NCI-H526 (cell line): ENCODE measurements at places on chromosomes 4 and X.

DNA sequence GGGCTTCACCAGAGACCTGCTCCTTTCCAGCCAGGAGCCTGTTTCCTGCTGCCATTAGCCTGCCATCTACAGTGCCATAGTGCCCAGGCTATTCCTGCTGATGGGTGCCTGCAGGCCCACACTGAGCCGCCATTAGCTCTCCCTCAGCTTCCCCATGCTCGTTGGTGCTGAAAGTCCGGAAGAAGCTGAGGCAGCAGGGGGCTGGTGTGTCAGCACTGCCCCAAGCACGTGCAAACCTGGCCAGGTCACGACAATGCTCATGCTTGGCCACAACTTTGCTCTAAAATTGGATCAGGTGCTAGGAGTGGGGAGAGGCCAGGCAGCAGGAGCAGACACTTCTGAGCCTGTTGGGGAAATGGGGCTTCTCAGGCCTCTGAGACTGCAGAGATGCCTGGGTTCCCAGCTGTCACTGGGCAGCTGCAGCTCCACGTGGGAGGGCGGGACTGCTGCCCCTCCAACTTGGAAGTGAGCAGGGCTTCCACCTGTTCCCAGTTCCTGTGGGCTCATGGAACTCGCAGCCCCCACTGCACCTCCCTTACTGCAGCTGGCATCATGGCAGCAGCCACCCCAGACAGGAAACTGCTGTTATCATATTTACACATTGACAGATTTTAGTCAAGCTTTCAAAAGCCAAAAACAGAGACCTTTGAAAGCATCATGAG, 913.9 kb downstream of the FSTL5 start:
- no peak for DNase-seq

DNA sequence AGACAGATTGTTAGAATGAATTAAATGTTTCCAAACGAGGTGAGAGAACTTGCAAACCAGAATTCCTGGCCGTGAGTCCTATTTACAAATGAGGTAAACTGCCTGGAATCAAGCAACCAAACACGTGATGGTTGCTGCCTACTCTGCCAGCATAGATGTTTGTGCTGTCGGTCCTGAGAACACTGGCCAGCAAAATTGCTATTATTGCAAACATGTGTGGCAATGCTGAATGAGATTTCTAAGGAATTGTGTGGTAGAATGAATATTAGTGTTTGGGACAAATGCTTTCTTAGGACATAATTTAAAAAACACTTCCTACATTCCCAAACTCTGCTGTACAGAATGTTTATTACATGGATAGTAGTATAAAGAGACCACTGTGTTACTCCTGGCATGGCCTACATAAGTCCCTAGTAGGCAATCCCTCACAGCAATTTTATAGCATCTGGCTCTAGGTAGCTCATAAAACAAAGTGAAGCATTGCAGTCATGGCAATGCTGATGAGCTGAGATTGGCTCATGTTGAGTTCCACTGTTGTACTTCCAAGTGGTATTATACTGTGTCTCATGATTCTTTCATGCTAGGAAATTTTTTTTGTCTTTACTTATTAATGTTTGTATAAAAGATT, 605.2 kb upstream of the EPHA5 start:
- DNase-seq, result no peak

DNA sequence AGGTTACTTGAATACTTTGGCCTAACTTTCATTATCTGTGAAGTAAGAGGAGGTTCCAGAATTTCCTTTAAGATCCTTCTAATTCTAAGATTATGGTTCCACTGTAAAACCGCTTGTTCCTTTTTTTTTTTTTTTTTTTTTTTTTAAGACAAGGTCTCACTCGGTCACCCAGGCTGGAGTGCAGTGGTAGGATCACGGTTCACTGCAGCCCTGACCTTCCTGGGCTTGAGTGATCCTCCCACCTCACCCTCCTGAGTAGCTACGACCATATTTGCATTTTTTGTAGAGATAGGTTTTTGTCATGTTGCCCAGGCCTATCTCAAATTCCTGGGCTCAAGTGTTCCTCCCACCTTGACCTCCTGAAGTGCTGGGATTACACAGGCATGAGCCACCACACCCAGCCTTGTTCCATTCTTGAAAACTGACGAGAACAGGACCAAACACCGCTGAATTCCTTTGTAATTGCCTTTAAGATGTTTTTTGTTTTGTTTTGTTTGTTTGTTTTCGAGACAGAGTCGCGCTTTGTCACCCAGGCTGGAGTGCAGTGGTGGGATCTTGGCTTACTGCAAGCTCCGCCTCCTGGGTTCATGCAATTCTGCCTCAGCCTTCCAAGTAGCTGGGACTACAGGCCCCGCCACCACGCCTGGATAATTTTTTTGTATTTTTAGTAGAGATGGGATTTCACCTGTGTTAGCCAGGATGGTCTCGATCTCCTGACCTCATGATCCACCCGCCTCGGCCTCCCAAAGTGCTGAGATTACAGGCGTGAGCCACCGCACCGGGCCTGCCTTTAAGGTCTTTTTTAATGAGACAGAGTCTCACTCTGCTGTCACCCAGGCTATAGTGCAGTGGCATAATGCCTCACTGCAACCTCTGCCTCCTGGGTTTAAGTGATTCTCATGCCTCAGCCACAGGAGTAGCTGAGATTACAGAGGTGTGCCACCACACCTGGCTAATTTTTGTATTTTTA, 6.8 kb downstream of the PDS5A start:
- DNase-seq, result no peak

DNA sequence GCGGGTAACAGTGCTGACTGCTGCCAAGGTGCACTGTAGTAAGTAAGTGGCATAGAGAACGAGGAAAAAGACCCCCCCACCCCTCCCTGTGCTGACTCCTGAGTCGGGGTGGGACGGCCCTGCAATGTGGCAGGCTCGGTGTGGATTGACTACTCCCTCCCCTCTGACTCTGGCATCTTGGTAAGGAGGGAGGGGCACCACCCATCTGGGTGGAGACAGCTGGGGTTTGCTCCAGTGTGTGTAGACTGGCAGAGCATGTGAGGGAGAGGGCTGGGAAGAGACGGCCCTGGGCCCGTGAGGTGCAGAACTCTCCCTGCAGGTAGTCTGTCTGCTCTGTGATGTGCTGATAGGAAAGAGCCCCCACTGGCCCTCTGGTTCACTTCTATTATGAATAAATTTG, 31.0 kb downstream of the NSG1 start:
- no peak for DNase-seq

GRCh38 chr4:4856071-4857000, 3.1 kb upstream of the MSX1 start:
- DNase-seq, result peak; percentile 39

DNA sequence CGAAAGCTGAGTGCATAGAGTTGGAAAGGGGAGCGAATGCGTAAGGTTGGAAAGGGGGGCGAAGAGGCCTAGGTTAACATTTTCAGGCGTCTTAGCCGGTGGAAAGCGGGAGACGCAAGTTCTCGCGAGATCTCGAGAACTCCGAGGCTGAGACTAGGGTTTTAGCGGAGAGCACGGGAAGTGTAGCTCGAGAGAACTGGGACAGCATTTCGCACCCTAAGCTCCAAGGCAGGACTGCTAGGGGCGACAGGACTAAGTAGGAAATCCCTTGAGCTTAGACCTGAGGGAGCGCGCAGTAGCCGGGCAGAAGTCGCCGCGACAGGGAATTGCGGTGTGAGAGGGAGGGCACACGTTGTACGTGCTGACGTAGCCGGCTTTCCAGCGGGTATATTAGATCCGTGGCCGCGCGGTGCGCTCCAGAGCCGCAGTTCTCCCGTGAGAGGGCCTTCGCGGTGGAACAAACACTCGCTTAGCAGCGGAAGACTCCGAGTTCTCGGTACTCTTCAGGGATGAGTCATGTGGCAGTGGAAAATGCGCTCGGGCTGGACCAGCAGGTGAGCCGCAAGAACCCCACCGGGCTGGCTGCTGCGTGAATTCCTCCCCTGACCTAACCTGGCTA, at the start of gene DDX3X:
Gene DDX3X, plus strand, starts transcription at position 419 of the 619 bp plus-strand sequence. Its CDS starts 91 bp downstream, at position 510.
- peak; percentile 94 for DNase-seq

DNA sequence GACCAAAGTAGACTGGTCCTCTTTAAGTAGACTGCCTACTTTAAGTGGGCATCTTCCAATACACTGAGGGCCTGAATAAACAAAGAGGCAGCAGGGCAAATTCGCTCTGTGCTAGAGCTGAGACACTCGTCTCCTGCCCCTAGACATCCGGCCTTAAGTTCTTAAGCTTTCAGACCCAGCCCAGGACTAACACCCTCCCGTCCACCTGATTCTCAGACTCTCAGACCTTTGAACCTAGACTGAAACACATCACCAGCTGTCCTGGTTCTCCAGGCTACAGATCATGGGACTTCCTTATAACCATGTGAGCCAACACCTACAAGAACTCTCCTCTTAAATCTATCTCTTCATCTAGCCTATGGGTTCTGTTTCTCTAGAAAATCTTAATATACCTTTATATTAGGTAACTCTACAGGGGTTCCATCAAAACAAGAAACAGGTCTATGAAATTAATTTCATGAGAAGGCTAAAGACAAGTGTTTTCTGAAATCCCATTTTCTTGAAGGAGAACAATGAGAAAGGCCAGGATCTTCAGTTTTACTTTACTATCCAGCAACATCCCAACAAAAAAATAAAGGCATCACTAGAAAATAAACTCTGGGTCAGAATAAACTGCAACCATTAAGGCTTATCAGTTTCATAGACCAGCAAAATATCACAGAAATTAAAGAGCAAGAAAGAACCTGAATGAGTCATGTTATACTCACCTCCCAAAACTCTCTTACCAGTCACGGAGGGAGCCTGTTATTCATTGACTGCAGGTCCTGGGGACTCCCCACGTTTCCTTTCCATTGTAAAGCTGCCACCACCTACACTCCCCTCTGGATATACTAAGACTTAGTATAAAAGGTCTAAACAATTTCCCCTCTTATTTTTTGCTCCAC, 14.8 kb downstream of the ADGRA3 start:
- DNase-seq, result no peak

GRCh38 chr4:180052629-180053028, 2190.6 kb upstream of the TENM3 start:
- no peak for DNase-seq

- no peak for DNase-seq
Observed at GRCh38 chr4:112908511-112908910, 140.9 kb upstream of the ANK2 start.

- no peak for DNase-seq
Observed at GRCh38 chr4:173807347-173807746, 277.3 kb upstream of the HAND2 start.

DNA sequence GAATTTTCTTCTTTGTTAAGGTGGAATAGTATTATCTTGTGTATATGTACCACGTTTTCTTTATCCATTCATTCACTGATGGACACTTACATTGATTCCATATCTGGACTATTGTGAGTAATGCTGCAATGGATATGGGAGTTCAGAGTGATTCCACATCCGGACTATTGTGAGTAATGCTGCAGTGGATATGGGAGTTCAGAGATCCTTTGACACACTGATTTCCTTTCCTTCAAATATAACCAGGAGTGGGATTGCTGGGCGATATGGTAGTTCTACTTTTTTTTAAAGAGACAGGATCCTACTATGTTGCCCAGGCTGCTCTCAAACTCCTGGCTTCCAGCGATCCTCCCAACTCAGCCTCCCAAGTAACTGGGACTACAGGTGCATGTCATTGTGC, 12.1 kb downstream of the TMEM156 start:
- DNase-seq, result no peak

GRCh38 chrX:34503119-34503518, 154.0 kb downstream of the TMEM47 start:
- no peak for DNase-seq

- DNase-seq, result no peak
Observed at GRCh38 chr4:155405059-155405458, 28.3 kb upstream of the MAP9 start.

- DNase-seq, result no peak
Observed at GRCh38 chrX:74119016-74119910, 184.7 kb upstream of the ZCCHC13 start.

DNA sequence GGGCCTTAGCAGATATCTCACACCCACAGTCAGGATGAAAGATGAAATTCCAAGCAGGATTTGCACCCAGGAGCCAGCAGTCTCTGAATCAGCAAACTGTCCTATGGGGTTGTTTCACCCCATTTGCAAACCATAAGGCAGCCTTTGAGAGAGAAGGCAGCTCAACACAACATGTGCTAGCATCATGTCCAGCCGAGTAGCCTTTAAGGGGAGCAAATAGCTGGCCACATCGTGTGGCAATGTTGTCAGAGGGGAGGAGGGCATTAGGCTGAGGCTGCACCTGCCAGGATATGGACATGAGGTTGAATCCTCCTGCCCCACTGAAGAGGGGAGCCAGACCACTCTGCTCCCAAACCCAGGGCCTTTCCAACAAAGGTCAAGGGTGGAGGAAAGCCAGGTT, 20.6 kb upstream of the PJA1 start:
- no peak for DNase-seq

DNA sequence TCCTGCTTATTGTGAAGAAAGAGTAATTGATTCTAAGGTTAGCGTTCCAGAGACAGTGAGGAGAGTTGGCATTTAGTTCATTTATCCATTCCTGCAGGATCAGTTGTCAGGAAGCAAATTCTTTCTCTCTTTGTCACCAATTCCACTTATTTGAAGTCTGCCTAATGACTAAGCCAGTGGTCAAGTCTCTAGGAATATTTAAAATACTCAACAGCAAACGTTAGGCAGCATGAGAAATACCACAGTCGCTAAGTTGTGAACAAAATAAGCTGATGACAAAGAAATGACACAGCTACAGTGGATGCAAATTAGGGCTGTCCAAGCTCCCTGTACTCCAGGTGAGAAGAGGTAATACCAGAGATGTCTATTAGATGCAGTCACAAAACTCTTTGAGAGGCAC, 6.6 kb upstream of the MAGEB17 start:
- DNase-seq, result peak; percentile 26

GRCh38 chrX:13843150-13843721, 26.3 kb upstream of the GPM6B start:
- DNase-seq, result no peak

DNA sequence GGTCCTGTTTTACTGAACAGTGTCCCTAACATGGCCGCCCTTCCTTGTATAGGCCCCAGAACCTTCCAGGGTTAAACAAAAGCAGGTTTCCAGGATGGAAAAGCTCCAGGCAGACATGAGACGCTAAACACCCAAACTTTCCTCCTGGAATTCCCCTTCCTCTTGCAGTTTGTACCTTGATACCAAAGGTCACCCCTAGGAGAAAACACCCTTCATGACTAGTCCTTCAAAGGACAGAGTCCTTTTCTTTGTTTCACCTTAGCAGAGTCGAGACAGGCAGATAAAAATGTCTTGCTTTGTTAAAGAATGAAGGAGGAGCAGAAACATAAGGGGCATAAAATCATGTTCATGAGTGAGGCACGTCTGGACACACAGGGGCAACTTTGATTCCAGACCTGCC, 247.5 kb downstream of the BCOR start:
- DNase-seq, result no peak

GRCh38 chrX:154024271-154024670, 4.6 kb upstream of the IRAK1 start:
- no peak for DNase-seq

GRCh38 chr4:6265546-6265945, 4.1 kb upstream of the WFS1 start:
- no peak for DNase-seq

- no peak for DNase-seq
Observed at GRCh38 chr4:138542191-138542776, 300.1 kb upstream of the SLC7A11 start.
